ENCODE measurements at places on chromosomes 2 and 18.

DNA sequence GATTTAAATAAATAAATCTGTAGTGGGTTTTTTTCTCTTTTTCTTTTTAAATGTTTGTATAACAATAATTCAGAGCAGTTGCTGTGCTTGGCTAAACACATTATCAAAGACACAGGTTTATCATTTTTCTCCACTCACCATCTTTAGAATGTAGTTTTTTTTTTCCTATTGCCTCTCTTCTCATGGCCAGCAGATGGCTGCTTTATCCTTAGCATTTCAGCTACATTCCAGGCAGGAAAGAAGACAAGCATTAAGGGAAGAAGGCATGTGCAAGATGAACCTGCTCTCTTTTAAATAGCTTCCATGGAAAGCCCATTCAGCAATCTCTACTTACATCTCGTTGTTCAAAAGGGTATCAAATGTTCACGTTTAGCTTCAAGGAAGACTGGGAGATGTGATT lies 42.6 kb downstream of the ARHGAP15 start:
- no peak for DNase-seq

DNA sequence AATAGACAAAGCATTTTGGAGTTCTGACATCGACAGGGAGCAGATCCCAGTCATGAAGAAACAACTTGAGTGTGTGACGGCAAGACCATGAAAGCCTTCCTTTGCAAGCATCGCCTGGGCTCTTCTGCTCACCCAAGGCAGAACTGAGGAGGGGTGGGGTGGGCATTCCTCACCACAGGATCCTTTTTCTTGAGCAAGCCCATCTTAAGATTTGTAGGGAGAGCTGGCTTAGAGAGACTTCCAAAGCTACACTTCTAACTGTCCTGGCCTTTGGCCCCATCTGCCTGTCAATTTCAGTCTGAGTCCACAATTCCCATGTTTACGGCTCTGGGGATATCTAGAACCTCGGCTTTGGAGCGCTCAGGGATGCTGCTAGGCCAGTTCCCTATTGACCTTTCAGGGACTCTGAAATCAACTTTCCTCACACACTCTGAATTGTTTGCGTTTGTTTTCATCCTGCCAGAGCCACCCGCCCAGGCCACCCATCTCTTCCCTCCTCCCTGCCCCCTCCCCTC lies 3.7 kb downstream of the KLHL14 start:
- DNase-seq = no peak

DNA sequence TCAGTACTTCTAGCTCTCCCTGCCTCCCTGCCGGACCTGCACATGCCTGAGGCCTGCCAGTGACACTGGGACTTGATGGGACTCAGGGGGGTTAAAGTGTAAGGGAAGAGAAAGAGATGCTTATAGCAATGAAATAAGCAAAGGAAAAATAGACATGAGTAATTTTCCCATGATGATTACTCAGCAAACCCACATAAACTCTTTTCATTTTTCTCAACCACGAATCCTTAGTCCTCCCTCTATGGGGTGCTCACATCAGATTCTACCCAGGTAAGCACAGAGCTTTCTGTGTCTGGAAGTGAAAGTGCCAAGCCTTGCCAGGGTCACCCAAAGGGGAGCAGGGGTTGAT lies 44.8 kb upstream of the ANKRD62 start:
- DNase-seq = no peak

GRCh38 chr2:65293376-65293775 lies 65.7 kb downstream of the ACTR2 start:
- DNase-seq = no peak

DNA sequence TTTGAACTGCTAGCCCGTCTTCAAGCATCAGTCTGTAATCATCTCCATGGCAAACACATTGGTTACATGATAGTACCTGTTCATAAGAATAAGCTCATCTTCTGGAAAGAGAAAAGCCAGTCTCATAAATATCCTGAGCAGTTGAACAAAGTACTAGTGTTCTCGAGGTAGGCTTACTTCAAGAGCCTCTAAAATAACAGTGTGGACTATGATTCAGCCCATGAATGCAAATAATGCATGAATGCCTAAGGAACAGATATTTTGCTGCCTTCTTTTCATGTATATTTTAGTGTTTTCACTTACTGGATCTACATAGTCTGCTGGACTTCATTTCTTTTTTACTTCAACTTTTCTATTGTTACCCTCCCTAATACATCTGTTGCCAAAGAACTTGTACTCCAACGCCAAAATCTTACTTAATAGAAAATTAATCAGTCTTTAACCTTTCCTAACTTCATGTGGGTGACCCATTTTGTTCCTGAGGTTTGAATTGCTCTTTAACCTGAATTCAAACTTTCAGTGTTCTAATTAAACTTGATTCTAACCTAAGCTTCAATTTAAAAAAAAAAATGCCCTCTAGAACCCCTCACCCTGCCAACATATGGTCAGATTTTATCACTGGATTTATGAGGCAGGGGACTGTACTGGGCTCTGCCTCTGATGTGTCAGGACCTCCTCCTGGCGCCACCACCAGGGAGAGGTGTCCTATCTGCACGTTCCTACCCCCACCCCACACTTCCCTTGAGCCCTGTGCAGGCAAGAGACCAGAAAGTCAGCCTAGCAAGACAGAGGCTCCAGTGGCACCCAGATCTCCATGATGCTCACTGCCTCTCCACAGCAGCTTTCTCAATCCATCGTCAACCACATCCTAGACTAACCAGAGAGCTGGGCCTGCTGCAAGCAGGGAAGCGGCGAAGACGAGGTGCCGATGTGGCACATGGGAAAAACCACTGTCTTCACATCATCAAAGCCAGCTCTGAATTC lies 264.7 kb upstream of the ID2 start:
- no peak for DNase-seq

DNA sequence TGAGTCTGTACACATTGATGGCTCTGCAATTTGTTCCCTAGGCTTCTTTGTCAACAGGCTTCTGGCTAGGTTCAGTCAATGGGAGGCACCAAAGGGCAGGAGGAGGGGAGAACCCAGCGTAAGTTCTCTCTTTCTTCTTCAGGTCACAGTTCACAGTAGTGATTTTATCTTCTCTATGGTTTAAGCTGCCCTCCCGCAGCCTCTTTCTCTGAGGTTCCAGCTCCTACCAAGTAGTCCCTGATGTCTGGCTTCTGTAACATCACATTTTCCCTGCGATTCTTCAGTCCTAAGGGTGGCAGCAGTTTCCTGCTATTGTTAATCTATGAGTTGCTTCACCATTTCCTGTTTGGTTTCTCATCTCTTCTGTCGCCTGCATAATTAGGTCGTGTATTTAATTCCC lies 107.4 kb downstream of the CPO start:
- no peak for DNase-seq

- DNase-seq = no peak
These were observed 24.4 kb upstream of the EMILIN2 start for GRCh38 chr18:2822213-2822921.

GRCh38 chr2:238873841-238874240 lies 26.0 kb downstream of the TWIST2 start:
- no peak for DNase-seq

DNA sequence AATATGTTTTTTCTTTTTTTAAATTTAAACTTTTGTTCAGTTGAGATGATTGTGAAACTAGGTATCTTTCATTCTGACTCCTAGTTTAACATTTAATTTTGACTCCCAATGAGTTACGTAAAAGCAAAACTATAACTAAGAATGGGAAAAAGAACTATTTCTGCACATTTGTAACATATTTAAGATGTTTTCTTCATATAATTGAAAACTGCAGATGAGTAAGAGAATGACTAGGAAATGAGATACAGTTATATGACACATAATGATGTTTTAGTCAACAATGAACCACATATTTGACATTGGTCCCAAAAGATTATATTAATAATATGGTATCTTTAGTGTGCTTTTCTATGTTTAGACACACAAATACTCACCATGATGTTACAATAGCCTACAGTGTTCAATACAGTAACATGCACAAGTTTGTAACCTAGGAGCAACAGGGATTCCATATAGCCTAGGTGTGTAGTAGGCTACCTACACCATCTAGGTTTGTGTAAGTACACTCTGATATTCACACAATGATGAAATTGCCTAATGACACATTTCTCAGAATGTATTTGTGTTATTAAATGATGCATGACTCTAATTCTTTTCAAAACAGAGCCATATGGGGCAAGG lies 12.6 kb downstream of the ERMN start:
- DNase-seq = no peak

DNA sequence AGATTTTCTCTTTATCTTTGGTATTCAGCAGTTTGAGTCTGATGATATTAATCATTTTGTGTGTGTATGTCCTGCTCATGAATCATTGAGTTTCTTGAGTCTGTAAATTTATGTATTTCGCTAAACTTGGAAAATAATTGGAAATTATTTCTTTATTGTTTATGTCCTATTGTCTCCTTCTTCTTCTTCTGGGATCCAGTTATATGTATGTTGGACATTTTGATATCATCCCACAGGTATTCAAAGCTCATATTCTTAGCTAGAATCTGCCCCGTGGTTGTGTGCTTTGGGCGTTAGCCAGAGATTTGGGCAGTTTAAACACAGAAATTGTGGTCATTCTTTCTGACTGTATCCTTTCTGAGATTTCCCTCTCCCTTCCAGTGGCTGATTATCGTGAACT lies 243.0 kb upstream of the SPRED2 start:
- no peak for DNase-seq

- no peak for DNase-seq
These were observed 37.7 kb upstream of the TBC1D8 start for GRCh38 chr2:101188683-101189405.

DNA sequence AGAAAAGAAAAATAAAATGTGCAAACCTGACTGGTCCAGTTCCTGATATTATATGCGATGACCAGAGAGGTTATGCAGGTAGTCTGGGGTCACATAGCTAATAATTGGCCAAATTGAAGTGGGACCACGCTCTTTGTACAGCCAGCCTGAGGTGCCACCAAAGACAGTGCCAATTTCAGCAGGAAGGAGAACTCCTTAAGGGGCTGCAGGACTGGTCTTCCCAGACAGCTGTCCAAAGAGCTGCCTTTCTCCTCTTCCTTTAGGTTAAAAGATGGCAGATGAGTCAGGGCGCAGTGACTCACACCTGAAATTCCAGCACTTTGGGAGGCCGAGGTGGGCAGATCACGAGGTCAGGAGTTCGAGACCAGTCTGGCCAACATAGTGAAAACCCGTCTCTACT lies 95.5 kb downstream of the ACKR3 start:
- no peak for DNase-seq
